ENCODE measurements at places on chromosomes 16 and 17. TPM values are rescaled to one million over a fixed set of nuclear protein-coding genes. Genes with fewer than 3 reads are reported as not detected.

Gene HS3ST4
- total RNA-seq = not detected

DNA sequence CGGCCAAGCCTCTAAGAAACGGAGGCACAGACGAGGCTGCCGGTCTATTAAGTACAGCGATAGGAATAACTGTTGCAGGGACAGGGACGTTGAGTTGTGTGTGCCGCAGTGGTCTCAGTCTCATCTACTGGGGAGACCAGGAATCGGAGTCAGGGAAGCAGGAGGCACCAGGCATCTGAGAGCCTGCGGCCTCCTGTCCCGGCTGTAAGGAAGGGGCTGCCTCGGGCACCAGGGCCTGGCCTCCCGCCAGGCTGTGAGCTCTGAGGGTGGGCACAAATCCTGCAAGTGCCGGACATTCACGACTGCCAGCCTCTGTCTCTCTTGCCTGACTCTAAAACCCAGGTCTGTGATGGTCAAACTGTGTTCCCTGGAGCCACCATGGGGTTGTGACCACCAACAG, 76.0 kb downstream of the ARHGAP23 start:
- no peak for DNase-seq

GRCh38 chr17:50412188-50412732, 13.8 kb upstream of the ACSF2 start:
- no peak for DNase-seq

- no peak for DNase-seq
Measured at GRCh38 chr16:1832838-1833454, 5.9 kb downstream of the FAHD1 start.

DNA sequence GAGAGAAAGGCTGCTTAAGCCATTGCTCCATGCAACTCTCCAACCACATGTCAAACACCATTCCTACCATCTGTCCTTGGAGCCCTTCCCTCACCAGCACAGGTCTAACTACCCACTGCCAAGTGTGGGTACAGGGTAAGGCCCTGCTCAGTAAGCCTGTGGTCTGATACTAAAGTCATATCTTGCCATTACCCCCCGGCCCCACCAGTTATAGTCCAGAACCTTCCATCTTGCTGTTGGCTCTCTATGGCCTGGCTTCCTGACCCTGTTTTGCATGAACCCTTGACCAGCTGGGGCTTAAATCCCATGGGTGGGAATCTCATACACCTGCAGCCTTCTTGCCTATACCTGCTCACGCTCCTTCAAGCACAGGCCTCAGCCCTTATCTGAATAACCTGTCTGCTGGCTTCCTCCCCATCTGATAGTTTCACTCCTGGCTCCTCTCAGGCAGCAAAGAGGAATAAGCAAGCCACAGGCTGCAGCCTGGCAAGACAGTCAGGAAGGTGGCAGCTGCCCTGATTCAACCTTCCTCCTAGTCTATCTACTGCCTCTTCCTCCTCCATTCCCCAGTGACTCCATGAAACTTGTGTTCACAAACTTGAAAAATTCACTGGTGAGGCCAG, 64.1 kb downstream of the ZFHX3 start:
- DNase-seq = no peak

DNA sequence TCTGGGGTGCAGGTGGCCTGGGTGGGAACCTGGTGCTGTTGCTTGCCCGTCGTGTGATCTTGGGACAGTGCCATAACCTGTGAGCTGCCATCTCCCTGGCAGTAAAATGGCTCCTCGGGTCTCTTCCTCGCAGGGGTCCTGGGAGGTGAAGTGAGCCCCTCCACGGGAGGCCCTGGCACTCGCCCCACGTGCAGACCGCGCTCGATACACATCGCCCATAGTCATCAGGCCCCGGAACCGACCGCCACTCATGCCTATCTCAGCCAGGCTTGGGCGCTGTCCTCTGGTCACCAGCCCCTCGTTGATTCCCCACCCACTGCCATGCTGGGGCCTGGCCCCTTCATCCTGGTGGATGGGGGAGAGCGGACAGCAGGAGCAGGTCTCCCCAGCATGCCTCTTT, 21.5 kb upstream of the OSGIN1 start:
- no peak for DNase-seq
